ENCODE measurements at places on chromosomes 2 and 18. TPM values are rescaled to one million over a fixed set of nuclear protein-coding genes. Genes with fewer than 3 reads are reported as not detected.

DNA sequence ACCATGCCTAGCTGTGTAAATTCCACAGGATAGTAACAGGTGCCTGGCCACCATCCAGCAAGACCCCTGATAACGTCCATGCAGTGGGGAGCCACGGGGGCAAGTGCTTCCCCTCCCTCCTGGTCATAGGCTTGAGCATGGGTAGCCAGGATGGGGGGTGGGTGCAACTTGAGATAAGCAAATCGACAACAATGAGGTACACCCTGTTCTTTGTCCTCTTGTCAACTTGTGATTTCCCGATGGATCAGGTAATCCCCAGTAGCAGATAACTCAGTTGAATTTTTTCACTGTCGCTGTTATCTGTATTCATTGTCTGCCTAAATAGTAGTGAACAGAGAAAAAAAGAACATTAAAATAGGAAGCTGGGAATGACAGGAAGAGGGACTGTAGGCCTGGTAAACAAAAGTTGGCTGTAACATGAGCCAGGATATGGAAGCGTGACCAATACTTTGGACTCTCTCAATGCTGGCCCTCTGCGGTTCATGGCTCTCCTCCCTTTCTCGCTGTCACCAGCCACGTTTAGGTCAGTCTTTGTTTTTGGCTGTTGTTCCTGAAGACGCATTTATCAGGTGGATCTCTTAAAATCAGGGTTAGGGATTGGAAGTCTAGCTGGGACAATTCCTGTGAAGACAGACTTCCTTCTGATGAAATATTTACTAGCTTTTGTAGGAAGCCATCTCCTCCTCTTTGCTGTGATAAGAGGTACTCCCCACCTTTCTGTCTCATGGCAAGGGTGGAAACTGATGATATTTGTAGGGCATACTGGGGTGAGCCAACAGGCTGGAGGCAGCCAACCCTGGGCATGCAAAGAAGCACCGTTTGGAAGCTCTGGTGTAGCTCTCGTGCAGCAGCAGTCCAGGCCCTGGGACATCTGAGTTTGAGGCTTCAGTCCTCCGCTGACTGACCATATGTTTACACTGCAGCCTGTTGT, 42.4 kb downstream of the TCF7L1 start:
- no peak for DNase-seq

The FEV gene
- total RNA-seq = not detected

GRCh38 chr2:171512683-171513195, 9.5 kb upstream of the CYBRD1 start:
- no peak for DNase-seq

DNA sequence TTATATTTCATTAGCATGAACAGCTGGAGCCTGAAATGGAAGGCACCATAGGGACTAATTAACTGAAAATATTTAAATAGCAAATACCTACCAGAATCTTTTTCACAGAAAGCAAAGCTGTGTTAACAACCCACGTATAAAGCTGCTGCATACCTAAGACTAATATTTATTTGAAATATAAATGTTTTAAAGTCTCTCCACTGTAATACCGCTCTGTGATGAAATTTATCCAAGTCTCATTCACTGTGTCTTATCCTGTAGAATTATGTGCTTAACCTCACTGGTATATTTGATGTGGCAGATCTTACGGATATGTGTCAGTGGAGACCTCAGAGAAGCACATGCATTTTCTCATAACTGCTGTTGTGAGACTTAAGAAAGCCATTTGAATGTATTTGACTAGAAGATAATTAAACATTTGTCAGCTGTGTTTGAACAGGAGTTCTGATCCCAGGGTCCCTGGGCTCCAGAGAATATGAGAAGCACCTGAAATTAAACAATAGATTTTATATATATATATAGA, 373.3 kb downstream of the ZNF804A start:
- DNase-seq = no peak

GRCh38 chr2:69561101-69561500, 82.4 kb downstream of the AAK1 start:
- no peak for DNase-seq

GRCh38 chr18:8504424-8504823, 104.8 kb upstream of the RAB12 start:
- no peak for DNase-seq

The TBC1D8 gene
- 89.7 TPM for total RNA-seq

DNA sequence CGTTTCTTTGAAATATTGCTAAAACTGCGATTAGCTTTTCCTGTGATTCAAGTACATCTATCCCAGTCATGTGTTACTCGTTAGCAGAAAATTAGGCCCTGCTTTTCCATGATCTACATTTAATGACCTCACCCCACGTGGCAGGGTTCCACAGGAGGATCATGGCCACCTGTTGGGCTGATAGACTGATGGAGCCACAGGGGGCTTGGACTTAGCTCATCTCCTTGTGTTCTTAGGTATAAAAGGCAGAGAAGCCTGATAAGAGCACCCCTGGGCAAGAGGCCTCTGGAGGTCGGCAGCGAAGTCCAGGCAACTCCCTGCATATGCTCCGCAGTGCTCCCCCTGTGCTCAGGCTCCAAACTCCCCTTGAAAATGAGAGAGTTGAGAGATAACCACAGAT, 12.9 kb downstream of the FZD7 start:
- DNase-seq = no peak

DNA sequence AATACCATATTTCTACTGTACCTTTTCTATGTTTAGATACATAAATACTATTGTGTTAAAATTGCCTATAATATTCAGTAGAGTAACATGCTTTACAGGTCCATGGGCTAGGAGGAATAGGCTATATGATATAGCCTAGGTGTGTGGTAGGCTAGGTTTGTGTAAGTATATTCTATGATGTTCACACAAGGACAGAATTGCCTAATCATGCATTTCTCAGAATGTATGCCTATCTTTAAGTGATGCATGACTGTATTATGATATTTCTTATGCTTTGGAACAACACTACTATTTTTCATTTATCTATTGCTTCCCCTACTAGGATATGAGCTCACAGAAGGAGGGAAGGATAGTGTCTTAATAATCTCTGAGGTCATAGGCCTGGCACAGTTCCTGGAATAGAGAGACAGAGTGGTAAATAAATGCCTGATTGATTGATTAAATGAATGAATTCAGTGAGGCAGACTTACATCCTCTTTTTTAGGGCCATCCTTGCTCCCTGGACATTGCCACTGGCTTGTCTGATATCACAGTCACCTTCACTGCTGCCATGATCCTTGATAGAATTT, 121.0 kb downstream of the MYO3B start:
- no peak for DNase-seq

DNA sequence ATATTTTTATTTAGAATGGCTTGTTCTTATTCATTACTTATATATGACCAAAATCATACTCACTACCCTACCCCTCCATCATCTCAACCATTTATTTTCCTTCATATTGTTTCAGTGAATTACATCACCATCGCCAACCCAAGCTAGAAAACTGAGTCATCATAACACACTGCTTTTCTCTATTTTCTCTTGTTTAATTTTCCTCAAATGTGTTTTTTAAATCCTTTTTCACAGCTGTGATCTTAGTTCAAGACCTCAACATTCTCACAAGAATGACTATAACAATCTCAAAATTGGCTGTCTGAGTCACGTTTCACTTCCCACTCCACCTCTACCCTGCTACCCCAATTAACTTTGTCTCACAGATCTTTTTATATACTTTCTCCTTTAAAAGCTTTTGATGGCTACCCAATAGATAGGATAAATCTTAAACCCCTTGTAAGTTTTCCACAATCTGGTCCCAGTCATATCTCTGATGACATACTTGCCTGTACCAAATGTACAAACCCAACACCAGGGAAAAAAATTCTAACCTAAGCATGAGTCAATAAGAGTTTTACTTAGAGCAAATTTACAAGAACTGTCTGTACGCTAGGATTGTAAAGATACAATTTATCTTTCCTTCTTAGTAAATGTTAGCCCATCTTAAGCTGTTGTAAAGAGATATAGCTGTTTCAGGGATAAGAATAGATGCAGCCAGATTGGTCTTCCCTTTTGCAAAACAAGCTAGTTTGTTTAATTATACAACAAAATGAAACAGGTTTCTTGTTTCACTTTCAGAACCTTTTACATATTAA, 635.1 kb upstream of the SLC39A10 start:
- DNase-seq = no peak

DNA sequence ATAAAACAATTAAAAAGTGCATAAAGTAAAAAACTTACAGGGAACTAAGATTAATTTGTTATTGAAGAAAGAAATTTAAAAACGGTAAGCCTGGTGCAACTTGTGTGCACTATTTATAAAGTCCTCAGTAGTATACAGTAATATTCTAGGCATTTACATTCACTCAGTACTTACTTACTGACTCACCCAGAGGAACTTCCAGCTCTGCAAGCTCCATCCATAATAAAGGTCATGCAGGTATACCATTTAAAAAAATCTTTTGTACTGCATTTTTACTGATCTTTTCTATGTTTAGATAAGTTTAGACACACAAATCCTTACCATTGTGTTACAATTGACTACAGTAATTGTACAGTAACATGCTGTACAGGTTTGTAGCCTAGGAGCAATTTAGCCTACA, 51.5 kb upstream of the NXPH2 start:
- no peak for DNase-seq

The SULT1C2 gene
- 1.2 TPM for total RNA-seq

GRCh38 chr18:43081396-43081795, 34.1 kb downstream of the RIT2 start:
- no peak for DNase-seq

DNA sequence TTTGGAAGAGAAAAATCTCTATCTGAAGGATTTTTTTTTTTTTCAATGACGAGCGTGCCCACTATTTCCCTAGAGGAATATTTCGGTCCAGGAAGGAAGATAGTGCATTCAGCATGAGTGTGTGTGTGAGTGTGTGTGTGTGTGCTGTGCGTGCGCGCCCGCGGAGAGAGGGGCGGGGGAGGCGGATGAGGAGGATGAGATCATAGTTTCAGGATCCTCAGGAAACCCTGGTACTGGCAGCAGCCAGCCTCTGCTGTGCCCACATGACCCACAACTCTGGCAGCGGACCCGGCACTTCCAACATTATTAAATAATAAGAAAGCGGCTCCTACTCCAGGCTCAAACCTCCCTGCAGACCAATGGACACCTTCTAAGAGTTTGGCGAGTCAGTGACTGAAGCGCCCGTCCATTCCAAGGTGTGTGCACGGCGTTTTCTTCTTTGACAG, 217.0 kb upstream of the DTNA start:
- DNase-seq = peak; percentile 85

DNA sequence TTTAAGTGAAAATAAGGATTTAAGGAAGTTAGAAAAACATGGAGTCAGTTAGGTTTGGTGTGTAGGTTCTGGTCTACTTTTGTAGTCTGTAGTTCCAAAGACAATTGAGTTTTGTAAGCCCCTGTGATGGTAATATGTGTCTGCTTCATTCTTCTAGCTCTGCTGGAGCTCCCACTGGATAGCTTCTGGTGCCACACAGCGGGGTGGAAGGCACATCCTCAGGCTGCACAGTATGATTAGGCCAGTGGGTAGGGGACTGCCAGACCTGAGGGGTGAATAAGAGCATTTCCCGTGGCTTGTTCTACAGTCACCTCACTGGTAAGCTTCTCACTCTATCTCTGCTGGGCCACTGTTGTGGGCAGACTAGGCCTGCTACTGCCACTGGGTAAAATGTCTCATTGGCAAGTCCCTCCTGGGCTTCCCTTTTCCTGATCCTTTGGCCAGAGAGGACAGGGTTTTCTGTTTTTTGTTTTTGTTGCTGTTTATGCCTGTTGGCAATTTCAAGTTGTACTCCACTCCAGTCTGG, 44.5 kb downstream of the TMEM131 start:
- DNase-seq = no peak

The ICA1L gene
- 14.5 TPM for total RNA-seq

GRCh38 chr2:238651306-238652052, 196.4 kb upstream of the TWIST2 start:
- no peak for DNase-seq

GRCh38 chr2:106948540-106948939, 62.6 kb upstream of the ST6GAL2 start:
- no peak for DNase-seq

GRCh38 chr18:13382366-13382953, 163.9 kb downstream of the LDLRAD4 start:
- peak; percentile 61 for DNase-seq

DNA sequence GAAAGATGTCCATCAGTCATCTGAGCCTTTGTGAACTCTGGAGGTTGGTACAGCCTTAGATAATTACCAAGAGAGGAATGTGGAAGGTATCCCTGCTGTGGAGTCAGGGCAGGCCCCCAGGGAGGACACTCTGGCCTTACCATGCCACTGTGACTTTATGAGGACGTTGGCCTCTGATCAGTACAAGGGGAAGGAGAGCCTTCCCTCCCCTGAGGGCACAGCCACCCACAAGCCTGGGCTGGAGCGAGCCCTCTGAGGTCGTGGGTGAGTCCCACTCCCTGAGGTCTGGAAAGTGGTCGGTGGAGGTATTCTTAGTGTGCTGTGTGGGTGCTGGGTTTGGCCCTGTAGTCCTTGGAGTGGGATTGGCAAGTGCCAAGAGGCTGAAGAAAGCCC, 91.6 kb downstream of the STPG4 start:
- no peak for DNase-seq

DNA sequence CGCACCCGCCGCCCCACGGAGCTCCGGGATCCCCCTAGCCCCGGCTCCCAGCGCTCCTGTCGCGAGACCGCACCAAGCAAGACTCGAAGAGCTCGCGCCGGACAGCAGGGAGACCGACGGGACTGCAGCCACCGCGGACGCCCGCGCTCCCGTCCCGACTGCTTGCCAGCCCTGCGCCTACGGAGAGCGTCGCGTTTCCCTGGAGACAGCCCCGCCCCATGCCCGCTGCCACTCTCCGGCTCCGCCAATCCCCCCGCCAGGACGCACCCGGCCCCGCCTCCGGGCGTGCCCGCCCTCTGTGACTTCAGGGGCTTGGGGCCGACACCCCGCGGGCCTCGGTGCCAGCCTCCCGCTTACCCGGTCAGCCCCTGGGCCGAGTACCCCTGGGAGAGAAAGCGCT, at the start of gene ANKMY1:
Gene ANKMY1 (minus strand): TSS at position 181 of the 400 bp plus-strand sequence. CDS start 653 bp downstream, outside the sequence.
- DNase-seq = no peak

DNA sequence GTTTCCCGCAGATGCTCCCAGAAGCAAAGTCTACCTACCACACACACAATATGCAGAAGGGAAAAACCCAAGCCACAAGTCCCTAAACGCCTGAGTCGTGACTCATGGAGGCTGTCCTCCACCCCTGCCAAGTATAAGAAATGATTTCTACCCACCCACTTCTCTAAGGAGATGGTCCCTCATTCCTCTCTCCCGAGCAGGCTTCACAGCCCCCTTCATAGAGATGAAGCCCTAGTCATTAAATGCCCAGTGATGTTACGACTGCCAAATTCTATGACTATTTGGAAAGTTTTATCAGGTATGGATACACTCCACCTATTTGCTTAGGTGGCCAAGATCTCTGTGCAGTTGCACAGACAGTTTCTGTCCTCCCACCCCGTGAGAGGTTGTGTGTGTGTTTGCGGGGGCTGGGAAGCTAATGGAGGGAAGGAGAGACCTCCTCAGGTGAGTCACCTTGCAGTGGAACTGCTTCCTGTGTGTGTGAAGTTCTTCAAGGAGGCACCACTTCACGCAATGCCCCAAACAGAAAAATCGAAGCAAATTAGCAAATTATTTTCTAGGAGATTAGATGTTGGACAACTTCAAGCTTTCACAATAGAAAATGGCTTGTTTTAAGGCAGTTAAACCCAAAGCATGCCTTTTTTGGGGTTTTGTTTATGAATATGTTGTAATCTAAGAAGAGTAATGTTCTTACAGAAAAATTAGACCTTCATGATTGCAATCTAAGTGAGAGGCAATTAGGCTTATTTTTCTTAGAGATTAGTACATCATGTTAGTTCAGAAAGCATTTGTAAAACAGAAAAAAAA, 175.2 kb downstream of the TGIF1 start:
- no peak for DNase-seq

Data from breast epithelium (tissue), 4 donors.